ENCODE measurements at places on chromosomes 7 and 10.

DNA sequence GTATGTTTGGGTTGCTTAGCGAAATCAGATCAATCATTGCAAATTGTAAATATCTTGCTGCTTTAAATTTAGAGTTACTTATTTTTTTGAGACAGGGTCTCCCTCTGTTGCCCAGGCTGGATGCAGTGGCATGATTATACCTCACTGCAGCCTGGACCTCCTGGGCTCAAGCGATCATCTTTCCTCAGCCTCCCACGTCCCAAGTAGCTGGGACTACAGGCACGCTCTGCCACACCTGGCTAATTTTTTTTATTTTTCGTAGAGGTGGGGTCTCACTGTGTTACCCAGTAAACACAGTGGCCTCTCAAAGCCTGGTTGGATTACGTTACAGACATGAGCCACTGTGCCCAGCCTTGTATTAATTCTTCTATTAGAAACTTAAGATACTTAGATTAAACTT lies 1.7 kb downstream of the VDAC2 start:
- no peak for DNase-seq

GRCh38 chr7:22417349-22417748 lies 60.4 kb upstream of the RAPGEF5 start:
- DNase-seq, result no peak

DNA sequence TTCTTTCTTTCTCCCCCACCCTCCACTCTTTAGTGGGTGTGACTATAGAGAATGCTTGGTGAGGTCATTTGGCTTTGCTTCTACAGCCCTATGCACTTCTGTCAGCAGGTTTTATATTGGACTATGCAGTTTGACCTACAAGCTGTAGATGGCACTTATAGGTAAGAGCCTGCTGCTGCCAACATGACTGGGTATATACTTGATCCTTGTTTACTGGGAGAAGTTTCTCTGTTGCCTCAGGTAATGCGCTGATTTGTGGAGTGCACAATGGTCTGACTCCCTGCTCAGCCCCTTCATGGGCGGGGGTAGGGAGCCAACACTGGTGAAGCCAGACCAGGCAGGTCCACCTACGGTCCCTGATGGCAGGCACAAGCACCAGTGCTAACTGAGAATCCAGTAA lies 33.7 kb upstream of the C7orf33 start:
- no peak for DNase-seq

DNA sequence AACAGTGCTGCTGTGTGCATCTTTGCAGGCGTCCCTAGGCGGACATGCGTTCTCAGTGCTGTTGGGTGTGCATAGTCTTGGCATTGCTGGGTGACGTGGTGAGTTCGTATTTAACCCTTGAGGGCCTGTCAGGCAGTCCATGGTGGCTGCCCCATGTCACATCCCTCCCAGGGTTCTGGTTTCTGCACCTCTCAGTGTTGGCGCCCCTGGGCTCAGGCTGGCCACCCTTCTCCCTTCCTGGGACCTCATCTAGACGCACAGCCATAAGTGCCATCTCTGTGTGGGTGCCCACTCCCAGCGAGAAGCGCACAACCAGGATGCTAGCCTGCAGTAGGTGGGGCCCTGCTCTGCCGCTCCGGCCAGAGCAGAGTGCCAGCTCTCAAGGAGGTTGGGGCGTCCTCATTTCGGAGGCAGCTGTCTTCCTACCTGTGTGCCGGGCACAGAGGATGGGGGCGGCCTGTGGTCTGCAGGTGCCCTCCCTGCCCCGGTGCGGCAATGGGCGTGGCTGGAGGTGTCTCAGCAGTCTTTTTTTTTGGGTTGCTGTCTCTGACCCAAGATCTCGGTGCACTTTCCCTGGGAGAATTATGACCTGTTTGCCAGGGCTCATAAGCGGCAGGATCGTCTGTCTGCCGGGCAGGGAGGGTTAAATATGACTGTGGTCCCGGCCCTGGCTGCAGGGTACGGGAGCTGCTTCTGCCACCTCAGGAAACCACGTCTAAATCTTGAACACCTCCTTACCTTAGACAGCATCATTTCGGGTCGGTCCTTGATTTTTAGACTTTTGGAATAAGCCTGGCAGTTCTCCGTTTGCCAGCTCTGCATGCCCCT lies 6.5 kb downstream of the INPP5A start:
- DNase-seq, result no peak

DNA sequence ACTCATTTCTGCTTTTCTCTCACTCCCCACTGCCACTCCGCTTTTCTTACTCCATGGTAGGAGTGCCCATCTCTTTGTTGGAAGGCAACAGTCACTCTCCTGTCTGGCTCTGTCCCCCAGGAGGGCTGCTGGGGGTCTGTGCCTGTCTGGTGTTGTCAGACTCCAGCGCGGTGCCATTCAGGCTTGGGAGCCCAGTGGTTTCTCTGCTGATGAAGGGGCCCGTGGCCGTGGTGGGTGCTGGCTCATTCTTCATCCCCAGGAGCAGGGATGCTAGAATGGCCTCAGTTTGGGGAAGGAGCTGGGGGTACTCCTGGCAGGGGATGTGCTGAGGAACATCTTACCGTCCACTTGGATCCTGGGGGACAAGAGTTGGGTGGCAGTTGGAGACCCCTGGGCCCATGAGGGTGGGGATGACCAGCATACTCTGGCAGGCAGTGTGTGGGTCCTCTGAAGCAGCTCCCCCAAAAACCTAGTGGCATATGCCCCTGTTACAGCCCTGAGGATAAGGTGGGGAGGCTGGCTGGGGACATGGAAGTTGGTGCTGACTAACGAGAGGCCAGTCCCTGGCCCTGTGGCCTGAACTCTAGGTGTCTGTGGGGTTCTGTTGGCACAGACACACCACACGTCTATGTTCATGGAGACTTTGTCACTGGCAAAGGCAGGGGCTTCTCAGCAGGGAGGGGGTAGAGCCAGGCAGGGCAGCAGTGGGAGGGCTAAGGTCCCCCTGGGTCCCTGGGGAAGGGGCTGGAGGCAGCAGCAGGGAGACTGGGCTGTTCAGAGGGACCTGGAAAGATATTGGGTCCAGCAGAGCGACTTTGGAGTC lies 102.8 kb upstream of the RET start:
- DNase-seq, result no peak

DNA sequence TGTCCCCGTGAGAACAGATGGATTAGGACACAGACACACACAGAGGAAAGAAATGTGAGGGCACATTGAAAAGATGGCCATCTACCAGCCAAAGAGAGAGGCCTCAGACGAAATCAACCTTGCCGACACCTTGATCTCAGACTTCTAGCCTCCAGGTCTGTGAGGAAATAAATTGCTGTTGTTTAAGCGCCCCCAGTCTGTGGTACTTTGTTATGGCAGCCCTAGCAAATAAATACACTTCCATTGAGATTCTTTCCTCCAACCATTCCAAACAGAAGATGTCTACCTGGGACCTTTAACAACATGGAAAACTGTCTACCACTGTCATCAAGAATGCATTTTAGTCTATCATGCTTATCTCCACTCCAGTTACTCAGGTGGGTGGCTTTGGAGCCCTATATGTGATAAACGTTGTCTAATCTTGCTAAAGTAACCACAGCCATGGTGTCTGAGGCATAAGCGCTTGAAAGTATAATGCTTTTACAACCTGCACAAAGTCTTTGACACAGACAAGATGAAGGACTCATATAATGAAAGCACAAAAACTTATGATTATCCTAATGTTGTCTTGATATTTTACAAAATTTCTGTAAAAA lies 244.3 kb downstream of the MTERF1 start:
- DNase-seq, result peak; percentile 70
